GDM1 (cell line): ENCODE measurements at places on chromosomes 12 and 14.
A peak's percentile ranks its signal among the peaks of the same experiment; 100 is the strongest.

GRCh38 chr14:51895375-51895774 lies 35.0 kb downstream of the GNG2 start:
- no peak for DNase-seq

DNA sequence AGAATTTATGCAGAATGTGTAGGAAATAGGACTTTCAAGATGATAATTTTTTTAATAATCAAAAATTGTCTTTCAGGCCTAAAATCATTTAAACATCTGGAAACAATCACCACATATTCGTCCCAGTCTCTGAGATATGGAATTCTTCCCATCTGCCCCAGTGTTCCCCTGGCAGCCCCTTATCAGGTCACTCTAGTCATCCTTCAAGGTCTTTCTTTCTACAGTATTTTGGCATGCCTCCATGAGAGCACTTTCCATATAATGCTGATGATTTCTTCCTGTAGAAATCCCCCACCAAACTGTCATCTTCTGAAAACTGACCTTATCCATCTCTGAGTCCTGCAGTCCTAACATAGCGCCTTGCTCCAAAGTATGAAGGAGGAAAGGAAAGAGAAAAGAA lies 422.1 kb downstream of the RPS29 start:
- no peak for DNase-seq

DNA sequence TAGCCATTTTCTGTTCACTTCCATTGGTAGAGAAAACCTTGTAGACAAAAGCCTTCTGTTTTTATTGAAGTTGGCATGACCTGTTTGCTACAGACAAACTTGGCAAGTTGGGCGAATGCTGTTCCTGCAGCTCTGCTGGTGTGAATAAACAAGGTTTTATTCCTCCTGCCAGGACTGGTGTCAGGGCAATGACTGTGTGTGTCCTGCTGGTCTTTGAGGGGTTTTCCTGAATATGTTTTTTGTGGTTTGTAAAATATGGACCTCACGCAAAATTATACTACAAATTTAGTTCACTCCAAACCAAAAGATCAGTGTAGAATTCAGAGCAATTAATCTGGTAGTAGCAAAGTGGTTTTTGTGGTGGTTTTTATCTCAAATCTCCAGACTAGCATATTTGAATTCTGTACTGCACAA lies 140.8 kb downstream of the ERC1 start:
- no peak for DNase-seq

DNA sequence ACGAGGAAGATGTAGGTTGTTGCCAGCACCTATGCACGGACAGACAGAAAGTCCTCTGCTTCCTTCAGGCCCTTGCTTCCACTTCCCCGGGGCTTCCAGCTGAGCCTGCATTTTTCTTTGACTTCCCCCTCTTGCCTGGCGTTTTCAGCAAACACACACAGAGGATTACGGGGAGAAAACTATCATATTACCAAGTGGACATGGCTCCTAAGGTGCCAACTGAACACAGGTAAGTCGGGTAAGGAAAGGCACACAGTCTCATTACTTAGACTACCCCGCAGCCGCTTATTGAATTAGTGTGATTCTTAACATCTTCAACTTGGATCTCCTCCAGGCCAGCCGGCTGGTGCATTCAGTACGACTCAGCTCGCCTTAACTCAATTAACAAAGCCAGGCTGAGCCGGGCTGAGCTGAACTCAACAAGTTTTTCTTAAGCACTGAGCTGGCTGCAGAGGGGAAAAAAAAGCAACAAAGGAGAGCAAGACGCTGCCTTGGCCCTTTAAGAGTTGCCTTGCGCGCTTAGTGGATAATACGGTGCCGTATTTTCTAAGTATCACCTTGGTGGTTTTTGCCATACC lies 19.2 kb upstream of the MAP1LC3B2 start:
- no peak for DNase-seq

DNA sequence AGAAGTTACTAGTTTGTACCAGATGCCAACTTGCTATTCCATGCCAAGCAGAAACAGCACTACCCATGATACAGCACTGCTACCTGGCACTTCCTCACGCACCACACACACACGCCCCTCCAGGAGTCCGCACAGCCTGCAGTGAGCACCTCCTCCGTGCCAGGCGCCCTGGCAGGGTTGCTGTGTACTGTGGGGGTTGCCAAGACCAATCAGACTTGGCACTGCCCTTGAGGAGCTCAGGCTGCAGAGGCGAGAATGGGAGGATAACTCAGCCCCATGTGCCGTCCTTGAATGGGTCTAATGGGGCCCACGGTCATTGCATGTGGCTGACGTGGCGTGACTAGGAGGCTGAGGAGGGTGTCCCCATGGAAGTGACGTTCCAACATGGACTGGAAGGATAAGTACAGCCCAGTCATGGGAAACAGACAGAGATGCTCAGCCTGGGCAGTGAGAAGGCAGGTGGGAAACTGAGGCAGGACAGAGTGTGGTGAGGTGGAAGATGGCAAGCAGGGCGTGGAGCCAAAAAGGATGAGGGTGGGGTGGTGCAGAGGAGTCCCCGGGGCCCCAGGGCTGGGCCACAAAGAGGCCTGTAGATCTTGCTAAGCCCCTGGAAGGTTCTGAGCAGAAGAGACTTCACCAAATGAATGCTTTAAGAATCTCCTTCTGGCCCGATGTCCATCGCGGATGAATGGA lies 65.3 kb upstream of the C14orf180 start:
- no peak for DNase-seq

- no peak for DNase-seq
These were observed 506.2 kb upstream of the TBX3 start for GRCh38 chr12:115190010-115190770.

DNA sequence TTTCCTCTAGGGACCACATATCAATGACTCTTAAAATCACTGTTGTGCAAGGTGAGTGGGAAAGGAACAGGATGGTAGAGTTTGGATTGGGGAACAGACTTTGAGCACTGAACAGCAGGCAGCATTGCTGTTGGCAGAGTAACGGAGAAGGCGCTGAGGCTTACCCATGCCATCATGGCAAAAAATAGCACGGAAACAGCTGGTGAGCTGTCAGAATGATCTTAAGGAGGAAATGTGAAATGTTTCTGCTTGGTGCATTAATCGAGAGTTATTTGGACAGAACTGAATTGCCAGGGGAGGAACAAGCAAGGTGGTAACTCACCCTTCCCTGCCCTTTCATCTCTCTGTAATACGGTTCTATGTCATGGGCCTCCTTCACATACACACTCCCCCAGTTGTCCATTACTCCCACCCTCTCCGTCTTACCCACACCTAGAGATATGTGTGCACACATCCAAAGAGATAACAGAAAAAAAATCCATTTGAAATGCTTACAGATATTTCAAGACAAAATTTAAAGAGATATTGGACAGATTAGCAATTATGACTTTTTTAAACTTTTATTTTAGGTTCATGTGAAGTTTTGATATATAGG lies 572.5 kb downstream of the DIO2 start:
- no peak for DNase-seq

DNA sequence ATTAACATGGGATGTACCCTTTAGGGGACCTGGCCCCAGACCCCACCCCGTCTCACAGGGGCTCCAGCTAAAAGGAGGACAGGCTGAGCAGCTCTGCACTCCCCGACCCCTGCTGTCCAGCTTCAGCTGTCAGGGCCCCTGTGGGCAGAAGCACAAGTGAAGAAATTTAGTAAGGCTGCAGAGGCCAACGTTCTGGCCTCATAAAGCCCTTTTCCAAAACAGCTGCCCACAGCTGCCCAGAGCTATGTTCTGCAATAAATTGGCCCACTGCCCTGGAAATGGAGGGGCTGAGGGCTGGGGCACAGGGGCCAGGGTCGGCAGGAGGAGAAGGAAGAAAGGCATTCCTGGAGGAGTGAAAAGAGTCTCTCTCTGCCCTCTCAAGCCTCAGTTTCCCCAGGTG lies 357.1 kb downstream of the BCL11B start:
- DNase-seq = no peak

DNA sequence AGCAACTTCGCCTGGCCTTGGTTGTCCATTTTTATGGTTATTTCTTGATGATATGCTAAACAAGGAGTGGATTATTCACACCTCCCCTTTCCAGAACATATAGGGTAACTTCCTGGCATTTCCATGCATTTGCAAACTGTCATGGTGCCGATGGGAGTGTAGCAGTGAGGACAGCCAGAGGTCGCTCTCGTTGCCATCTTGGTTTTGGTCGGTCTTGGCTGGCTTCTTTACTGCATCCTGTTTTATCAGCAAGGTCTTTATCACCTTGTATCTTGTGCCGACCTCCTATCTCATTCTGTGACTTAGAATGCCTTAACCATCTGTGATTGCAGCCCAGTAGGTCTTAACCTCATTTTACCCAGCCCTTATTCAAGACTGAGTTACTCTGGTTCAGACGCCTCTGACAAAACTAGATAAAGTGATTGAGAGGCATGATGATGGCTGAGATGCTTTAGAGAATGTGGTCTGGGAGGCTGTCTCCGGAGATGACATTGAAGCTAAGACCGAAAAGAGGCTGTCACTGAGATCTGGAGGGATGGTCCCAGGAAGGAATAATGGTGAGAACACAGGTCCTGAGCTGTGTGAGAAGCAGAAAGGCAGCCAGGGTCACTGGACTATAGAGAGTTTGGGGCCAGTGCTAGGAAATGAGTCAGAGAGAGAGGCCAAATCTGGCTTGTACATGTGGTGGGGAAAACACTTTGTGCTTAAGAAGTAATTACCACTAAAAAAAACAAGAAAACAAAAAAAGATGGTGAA lies 2.9 kb downstream of the GLT1D1 start:
- DNase-seq = no peak

- DNase-seq = no peak
These were observed 23.6 kb upstream of the AMN1 start for GRCh38 chr12:31752450-31752849.

DNA sequence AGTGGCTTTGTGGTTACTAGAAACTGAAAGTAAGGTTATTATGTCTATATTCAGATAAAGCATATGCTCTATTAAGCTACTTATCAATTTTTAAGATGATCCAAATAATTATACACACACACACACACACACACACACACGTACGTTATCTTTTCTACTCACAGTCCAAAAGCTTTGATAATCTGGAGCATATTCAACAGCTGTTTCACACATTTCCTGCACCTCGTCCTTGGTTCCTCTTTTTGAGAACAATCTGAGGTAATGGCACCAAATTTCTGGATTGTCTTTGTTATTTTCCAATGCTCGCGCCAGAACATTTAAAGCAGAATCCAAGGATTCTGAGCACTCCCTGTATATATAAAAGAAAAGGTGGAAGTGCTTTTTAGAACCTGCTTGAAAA lies 37.5 kb downstream of the ZFC3H1 start:
- peak; percentile 33 for DNase-seq

DNA sequence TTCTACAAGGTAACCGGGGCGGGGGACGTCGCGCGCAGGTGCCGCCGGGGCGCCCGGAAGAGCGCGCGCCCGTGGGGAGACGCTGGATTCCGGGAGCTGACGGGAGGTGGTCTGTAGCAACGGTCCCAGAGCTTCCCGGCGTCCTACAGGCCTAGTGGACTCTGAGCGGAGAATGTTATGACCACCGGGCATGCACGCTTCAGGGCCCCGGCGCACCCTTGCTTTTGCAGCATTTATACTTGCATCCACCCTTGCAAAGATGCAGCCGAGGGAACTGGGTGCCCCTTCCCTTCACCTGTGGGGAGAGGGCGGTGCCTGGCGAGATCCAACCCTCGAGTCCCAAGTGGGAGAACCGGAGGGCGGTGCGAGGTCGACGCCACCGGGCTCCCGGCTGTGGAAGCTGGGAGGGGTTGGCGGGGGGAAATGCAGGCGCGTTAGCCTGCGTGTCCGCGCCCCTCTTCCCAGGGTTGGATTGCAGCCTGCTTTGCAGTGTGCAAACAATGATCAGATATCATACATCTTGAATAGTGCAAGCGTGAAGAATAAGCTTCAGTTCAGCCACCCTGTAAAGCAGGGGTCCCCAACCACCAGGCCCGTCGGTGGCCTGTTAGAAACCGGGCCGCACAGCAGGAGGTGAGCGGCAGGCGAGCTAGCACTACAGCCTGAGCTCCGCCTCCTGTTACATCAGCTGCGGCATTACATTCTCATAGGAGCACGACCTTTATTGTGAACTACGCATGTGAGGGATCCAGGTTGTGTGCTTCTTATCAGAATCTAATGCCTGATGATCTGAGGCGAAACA lies 576 bp downstream of the ERP29 start:
- DNase-seq = peak; percentile 47

GRCh38 chr12:126588586-126589249 lies 1523.5 kb downstream of the AACS start:
- no peak for DNase-seq

GRCh38 chr12:101186291-101186690 lies 23.7 kb downstream of the SLC5A8 start:
- DNase-seq = no peak

GRCh38 chr12:115611477-115611876 lies 666.0 kb downstream of the MED13L start:
- DNase-seq = no peak

DNA sequence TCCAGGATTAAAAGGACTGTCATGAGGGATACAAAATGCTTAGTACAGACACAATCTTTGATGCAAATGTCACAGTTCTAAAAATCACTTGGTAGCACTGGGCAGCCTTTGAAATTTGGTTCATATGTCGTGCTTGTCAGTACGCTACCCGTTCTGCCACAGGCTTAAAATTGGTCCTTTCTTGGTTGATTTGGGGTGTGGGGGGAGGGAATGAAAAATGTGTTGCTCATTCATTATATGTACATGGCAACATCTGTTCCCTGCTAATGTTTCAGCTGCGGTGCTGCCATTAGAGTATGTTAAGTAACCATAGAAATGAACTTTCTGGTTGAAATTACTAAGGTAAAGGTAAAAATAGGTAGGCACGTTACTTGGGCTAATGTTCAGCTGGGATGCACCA lies 155.4 kb upstream of the ARHGAP5 start:
- DNase-seq = no peak
